ENCODE measurements at places on chromosomes 1 and 21.

DNA sequence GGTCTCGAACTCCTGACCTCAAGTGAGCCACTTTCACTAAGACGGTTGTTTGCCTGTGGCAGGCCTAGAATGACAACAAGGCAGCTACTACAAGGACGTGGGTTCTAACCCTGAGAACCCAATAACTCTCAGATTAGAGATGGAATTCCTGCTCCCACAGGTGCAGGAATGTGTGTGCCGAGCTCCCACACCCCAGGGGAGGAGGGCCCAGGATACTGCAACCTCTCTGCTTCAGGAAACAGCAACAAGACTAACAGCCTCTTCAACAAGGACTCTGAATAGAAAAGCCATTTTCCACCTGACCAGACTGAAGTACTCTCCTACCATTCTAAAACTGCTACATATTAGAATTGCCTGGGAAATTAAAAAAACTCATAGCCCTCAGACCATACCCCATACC is 4.9 kb downstream of the LSM10 start:
- no peak for DNase-seq

DNA sequence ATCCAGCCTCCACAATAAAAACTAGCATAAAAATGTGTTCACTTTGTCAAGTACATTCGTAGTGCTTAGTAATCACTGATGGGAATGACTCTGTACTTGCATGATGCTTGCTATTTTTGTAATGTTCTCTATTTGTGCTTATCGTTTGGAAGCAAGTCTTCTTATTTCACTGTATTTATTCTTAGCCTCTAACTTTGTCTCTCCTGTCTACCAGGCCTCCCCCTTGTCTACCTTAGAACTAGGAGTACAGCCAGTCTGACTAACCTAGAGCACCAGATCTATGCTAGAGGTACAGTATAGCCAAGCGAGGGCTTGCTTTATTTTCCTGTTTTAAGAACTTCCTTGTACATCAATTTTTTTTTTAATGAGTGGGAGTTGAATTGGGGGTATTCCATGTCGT is 108.2 kb downstream of the VPS13D start:
- no peak for DNase-seq

- no peak for DNase-seq
Measured at GRCh38 chr21:42040411-42041180, 30.4 kb upstream of the ZBTB21 start.

- DNase-seq = no peak
Measured at GRCh38 chr1:200442537-200443156, 32.8 kb upstream of the ZNF281 start.

DNA sequence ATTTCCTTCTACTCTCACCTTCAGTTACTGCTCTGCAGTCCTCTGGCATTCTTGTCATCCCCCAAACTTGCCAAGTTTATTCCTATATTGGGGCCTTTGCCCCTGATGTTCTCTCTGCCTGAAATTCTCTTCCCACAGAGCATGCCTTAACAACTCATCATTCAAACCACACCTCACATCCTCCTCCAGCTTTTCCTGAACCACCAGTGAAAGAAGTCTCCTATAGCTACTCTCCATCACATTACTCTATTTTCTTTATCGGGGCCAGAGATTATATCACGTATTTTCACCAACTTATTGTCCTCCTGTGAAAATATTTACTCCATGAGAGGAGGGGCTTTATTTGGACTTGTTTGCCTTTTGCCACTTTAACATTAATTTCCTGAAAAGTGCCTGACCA is 32.1 kb downstream of the EXTL2 start:
- DNase-seq = no peak

DNA sequence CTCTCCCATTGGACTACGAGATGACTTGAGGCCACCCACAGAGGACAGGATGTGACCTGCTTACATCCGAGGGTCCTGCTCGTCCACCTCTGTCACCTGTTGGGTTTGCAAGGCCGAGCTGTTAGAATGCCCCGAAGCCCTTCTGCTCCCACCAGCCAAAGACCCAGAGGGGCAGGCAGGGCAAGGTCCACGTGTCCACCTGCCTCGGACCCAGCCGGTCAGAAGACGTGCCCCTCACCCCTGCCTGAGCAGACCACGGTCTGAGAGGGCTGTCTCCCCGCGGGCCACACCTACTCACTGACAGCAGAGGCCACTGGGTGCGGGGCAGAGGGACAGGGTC is 30.3 kb upstream of the TRAPPC10 start:
- no peak for DNase-seq

DNA sequence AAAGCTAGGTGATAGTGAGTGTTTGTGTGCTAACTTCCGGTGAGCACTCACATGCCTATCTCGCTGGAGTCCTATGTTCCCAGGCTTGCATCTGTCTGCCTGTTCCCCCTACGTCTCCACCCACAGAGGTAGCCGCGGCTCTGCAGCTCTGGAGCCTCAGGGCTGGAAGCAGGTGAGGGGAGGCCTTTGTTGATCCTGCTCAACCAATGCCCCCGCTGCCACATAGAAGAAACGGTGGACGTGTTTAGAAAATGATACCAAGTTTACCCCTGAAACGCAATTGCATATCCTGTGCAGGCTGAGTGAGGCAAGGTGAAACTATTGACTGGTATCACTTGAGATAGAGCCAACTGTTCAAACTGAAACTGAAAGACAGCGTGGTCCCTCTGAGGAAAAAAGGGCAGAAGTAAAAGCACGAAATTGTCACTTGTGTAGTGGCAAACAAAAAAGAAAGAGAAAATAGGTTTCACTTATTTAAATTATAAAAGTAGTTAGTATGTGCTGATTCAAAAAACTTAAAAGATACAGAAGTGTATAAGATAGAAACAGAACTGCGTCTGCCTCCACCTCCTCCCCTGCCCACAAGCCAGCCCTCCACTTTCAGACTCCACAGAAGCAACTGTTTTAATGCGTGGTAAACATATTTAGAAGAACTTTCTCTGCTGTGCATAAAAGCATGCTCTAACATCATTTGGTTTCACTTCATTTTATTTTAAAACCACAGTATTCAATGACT is 38.6 kb upstream of the ETS2 start:
- DNase-seq = no peak

DNA sequence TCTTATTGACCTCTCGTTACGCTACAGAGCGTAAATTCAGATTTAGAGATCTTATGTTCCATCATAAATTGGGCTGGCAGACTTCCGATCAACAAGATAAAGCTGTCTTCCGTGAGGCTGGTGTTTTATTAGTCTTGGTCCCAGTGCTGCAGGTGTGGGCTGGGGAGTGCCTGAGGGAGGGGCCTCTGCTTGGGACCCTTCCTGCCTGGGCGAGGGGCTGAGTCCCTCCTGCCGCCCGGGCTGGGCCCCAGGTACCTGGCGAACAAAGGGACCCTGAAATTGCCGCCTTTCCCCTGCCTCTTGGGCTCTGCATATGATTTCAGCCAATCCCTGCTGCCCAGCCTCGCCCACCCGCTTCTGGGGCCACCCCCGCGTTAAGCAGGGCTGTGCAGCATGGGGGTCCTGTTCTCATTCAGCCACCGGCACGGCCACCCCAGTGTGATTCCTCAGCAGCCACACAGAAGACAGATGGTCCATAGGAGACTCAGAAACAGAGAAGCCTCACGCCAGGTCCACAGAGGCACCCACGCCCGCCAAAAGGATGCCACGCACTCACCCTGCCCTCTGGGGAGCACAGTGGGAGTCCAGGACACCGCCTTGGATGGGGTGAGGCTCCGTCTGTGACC is 6.1 kb upstream of the SAMD11 start:
- no peak for DNase-seq

DNA sequence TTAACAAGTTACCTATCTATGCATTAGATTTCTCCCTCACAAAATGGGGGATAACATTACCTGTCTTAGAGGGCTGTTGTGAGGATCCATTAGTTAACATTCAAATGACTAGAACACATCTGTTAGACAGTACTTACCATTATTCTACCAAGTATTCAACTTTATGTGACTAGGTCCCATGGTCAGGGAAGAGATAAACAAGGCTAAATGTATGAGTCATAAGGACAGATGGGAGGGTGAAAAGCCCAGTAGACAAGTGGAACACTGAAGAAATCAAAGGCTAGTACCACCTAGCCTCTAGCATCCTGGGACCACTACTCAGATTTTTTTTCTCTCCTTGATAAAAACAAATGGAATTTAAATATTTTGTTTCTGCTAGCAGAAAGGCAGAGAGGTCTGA is 9.0 kb upstream of the VHLL start:
- no peak for DNase-seq

- no peak for DNase-seq
Measured at GRCh38 chr1:91783423-91784170, 102.4 kb downstream of the TGFBR3 start.

GRCh38 chr1:87197156-87197555 is 131.5 kb upstream of the LMO4 start:
- no peak for DNase-seq

GRCh38 chr1:156627313-156627880 is 8.2 kb downstream of the HAPLN2 start:
- no peak for DNase-seq

GRCh38 chr1:168386949-168387586 is 106.4 kb downstream of the TBX19 start:
- no peak for DNase-seq

- DNase-seq = no peak
Measured at GRCh38 chr21:46153247-46154154, 1.9 kb downstream of the FTCD start.

DNA sequence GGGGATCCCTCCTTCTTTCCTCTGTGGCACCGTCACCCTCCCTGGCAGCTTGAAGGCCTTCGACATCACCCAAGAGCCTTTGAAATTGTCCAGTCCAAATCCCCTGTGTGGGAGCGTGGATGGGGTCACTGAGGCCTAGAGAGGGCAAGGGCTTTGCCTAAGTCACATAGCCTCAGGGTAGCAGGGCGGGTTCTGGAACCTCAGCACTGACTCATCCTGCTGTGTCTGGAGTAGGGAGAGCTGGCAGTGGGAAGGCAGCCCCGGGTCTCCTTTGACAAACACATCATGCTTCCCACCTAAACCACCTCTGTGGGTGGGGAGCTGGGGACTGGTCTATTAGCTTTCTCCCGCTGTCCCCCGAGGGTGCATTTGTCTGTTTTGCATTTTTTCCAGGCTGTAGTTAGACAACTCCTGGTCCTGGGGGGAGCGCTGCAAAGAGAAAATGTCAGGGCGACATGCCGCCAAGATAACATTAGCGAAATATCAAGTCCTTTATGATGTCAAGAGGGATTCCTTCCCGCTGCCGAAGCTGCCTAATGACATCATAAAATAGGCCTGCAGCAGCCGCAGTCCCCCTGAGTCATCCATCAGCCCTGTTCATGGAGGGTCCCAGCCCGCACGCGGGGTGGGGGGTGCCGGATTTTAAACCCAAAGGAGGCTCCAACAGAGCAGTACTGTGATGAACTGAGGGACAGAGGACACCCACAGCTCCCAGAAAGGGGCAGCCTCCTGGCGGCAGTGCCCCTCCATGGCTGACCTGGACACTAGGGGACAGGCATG is 77.0 kb upstream of the POU3F1 start:
- no peak for DNase-seq

GRCh38 chr1:21916447-21917238 is 20.5 kb downstream of the HSPG2 start:
- no peak for DNase-seq

DNA sequence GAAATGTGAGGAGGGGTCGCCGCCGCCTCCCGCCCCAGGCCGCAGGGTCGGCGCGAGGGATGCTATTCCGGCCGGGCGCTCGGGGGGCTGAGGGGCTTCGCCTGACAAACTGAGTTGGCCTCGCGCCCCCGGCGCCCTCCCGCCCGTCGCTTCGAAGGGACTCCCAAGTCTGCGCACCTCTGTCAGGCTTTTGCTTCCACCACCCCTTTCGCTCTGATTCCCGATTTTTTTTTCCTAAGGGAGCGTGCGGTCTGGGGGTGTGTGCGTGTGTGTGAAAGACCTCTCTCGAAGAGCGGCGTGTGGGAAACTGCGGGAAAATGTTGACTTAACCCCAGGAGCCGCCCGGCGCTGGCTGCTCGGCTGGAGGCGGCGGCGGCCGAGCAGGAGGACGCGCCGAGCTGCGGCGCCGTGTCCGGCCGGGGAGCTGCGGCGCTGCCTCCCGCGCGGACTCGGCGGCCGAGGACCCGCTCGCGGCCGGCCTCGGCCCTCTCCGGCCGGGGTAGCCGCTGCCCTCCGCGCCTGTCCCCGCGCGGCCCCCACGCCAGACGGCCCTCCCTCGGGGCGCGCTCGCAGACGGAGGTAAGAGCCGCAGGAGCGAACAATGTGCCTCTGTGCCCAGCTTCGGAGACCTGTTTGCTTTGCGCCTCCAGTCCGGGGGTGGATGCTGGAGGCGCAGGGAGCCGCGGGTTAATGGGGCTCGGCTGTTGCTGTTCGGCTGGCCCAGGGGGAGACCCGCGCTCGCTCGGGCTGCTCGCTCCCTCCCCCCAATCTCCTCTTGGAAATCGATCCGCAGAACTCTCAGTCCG is 1.1 kb downstream of the ADGRL2 start:
- DNase-seq = peak; percentile 56

DNA sequence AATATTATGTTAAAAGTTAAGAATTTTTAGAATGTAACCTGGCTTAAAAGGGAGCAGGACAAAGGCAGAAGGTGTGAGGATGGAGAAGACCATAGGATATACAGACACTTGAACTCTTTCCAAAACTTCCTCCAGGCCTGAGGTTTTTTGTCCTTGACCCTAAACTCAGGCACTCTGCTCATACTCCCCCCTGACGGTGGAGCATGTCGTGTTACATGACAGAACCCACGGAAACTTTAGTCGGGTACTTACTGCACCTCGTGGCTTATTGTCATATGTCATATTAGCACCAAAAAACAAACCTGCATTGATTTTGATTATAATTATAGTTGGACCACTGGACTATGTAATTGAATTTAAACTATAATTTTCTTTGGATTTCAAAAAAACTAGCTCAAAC is 20.8 kb downstream of the TNFRSF9 start:
- DNase-seq = no peak

DNA sequence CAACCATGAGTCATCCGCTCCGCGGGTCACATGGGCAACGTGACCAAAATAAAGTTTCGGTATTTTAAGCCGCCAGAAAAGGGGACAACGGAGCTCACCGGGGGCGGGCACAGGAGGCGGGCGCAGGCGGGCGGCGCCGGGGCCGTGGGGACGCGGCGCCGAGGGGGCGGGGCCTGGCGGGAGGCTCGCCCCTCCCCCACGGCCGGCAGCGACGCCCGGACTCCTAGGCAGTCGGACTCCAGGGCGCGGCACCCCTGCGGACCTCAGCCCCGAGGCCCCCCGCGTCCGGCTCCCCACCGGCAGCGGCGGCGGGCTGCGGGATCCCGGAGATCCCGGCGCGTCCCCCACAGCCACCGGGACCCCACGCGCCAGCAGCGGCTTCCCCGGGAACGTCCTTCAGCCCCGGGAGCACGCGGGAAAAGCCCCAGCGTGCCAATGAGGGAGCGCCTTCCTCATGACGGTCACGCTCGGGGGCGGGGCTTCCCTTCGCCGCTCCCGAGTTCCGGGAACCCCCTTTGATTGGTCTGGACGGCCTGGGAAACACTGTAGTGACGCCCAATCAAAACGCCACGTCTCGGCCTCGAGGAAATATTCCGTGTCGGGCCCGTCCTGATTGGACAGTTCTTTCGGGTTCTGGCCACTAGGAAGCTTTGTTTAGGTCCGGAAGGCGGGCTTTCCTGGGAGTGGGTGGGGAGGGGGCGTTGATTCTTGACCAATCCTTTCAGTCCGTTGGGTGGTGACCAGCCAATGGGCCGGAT is 515 bp upstream of the CAMTA1 start:
- DNase-seq = peak; percentile 100

Measured in hindlimb muscle (tissue), 1 donor.